Activated CD4-positive, alpha-beta T cell treated with anti-CD3 and anti-CD28 coated beads for 4 hours (primary cell): ENCODE measurements at places on chromosomes 3 and 15.

DNA sequence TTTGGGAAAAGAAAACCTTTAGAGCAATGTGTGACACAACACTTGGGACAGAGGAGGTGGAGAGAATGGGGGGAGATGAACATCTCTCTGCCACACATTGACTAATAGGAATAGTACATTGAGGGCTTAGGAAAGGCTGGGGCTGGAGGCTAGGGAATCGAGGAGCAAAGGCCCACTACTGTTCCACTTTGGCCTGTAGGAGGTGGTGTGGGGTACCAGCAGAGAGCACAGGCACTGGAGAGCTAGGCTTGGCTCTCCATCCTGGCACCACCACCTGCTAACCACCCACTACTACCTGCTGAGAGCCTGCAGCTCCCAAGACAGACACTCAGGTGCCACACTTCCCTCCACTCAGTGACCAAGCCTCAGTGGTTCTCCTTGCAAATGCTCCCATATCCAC lies 19.4 kb downstream of the CCDC32 start:
- DNase-seq, result no peak

DNA sequence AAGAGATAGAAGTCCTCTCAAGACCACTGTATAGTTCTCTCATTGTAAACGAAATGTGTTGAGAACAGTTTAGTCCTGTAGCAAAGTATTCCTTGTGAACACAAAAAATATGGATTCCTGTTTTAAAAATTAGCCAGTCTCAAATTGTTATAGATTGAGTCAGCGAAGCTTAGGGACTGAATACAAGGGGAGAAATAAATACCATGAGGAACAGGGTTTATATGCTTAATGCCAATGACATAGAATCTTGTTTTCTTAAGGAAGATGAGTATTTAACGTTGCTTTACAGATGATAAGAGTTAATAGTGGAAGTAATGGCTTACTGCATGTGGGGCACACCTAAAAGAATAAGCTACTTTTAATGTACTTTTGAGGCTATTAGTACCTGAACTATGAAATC lies 37.9 kb downstream of the SETD5 start:
- no peak for DNase-seq

- peak; percentile 36 for DNase-seq
These were observed at the start of gene SCG3 for GRCh38 chr15:51681303-51681963. Gene SCG3, plus strand, starts transcription at chr15:51681503. Its CDS starts 253 bp downstream, at chr15:51681756.

- no peak for DNase-seq
These were observed 40.8 kb downstream of the TM4SF4 start for GRCh38 chr3:149515249-149515648.

GRCh38 chr3:1929788-1930414 lies 168.8 kb upstream of the CNTN4 start:
- no peak for DNase-seq

GRCh38 chr15:71649894-71650293 lies 160.5 kb upstream of the NR2E3 start:
- DNase-seq, result no peak

DNA sequence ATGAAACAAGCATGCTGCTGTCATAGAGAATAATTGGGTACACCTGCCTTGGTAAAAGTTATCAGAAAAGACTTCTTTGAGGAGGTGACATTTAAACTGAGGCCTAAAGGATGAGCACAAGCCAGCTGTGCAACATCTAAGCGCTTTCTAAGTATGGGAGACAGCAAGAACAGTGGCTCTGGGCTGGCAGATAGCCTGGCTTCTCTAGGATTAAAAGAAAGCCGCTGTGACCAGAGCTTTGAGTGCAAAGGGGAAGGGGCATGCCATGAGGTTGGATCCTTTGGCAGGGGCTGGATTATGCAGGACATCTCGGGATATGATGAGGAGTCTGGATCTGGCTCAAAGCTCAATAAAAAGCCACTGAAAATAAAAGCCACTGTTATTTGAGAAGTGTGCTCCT lies 99.2 kb downstream of the FBN1 start:
- DNase-seq, result no peak

DNA sequence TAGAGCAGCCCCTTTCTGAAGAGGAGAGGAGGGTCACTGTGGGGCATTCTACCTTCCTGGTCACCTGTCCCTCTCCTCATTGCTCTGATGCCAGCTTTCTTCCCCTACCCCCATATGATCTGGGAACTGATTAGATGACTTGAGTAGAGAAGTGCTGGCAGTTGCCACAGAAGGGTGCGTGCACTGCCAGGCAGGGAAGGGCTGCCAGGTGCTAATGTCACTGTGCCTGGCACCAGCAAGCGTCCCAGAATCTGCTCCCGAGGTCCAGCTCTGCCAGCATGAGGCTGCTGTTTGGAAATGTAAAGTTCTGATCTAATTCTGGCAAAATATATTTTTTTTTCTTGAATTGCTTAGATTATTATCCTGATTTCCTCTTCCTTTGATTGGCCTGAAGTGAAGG lies 52.8 kb downstream of the PPM1L start:
- no peak for DNase-seq

GRCh38 chr3:11568503-11569155 lies 75.1 kb downstream of the VGLL4 start:
- no peak for DNase-seq

DNA sequence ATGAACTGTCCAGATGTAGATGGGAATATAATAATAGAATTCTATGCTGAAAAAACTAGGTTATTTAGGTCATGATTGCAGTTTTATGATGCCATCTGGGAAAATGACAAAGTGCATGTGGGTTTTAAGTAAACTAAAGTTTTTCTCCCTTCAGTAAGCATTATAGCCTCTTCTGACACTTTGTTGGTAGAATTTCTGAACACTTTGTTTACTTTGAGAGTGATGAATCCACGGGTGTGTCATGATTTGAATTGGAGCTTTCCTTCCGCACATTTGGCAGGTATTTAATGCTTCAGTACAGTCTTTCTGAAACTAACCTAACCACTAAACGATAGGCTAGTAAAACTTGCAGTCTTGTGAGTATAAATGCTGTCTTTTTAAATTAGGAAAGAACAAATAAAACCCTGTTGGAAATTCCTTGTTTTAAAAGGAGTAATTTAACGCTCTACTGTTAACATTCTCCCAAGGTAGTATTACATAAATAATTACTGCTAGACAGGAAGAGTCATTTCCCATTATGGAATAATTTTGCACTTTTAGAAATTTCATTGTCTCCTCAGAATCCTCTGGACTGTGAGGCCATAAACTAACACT lies 7.0 kb downstream of the FILIP1L start:
- DNase-seq, result no peak

DNA sequence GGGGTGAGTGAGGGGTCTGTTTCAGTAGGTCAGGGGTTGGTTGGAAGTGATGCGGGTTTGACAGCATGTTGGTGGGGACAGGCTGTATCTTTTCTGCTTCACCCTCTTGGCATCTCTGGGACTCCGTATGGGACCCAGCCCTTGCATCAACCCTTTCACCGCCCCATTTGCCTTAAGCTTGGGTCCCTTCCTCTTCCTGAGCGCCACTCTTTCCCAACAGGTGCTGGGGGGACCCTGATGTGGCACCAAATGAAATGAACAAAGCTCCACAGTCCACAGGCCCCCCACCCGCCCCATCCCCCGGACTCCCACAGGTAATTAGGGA lies 1.1 kb downstream of the EIF4G1 start:
- no peak for DNase-seq

- no peak for DNase-seq
These were observed 372.2 kb upstream of the SGO1 start for GRCh38 chr3:20558161-20558560.

DNA sequence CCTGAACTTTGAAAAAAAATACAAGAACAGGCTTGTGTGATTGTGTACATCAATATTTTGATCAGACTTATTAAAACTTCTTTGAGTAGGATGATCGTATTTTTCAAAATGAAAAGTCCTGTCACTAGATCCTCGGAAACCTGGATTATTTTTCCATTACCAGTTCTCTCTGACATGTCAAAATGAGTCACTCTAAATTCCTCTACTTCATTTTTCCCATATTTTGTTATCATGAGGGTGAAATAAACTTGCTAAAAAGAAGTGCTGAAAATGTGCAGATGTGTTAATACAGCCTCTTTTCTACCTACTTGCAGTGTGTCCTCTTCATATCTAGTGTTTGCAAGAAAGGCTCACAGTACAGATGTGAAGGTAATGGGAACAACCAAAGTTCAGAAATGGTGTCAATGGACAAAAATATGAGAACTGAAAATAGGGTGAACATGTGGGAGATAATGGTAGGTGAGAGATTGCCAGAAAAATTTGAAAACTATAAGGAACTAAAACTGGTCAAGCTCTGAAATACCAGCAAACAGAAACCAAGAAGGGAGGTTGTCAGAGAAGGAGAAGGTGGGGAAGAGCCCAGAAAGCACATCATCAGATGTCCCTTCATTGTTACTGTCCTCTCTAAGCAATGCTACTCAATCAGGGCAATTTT lies 108.2 kb downstream of the EOMES start:
- no peak for DNase-seq

GRCh38 chr3:11459186-11459824 lies 184.4 kb downstream of the VGLL4 start:
- no peak for DNase-seq

- DNase-seq, result no peak
These were observed 5.6 kb downstream of the GALNT15 start for GRCh38 chr3:16179771-16180736.

- DNase-seq, result no peak
These were observed 789.5 kb upstream of the CFAP20DC start for GRCh38 chr3:59839283-59839682.

DNA sequence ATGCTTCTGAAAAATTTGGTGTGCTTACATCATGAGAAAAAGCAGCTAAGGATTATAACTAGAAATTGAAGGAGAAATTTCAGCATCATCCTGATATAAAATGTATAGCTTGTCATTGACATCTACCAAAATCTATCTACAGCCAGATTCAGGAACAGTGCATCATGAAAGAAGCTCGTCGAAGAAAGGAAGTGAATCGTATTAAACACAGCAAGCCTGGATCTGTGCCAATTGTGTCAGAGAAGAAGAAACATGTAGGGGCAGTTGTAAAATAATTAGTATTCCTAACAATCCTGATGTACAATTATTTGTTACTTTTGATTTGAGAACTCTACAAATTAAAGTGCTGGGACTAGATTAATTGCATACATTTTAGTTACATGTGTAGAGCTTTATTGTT lies 37.2 kb downstream of the AP4E1 start:
- DNase-seq, result no peak

- DNase-seq, result no peak
These were observed 508.0 kb upstream of the MDFIC2 start for GRCh38 chr3:70820397-70820796.

- no peak for DNase-seq
These were observed 37.5 kb downstream of the FEM1B start for GRCh38 chr15:68315035-68315434.

DNA sequence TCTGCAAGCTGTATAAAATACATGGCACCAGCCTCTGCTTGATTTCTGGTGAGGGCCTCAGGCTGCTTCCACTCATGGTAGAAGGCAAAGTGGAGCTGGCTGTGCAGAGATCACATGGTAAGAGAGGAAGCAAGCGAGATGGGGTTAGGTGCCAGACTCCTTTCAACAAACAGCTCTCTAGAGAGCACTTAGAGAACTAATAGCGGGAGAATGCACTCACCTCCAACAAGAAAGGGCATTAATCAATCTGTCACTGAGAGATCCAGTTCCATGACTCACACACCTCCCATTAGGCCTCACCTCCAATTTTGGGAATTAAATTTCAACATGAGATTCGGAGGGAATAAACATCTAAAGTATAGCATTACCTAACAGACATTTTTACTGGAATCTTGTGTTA lies 644.1 kb upstream of the ARRDC4 start:
- DNase-seq, result no peak

DNA sequence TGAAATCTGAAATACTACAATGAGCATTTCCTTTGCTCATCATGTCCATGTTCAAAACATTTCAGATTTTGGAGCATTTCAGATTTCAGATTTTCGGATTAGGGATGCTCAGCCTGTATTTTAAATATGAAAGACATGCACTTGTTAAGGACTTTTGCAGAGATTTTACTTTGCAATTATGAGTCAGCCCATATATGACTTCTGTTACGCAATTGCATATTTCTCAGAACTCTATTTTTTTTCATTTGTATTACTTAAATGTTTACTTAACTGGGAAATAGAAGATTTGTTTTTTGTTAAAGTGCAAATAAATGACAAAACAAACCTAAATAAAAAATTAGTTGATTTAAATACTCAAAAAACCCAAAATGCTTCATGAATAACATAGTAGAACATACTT lies 376.2 kb downstream of the ZBTB20 start:
- DNase-seq, result no peak

GRCh38 chr3:99856437-99857220 lies 39.0 kb downstream of the CMSS1 start:
- DNase-seq, result no peak

GRCh38 chr3:119087799-119088198 lies 53.2 kb upstream of the IGSF11 start:
- DNase-seq, result no peak
